ENCODE measurements at places on chromosomes 4 and X. TPM values are rescaled to one million over a fixed set of nuclear protein-coding genes. Genes with fewer than 3 reads are reported as not detected.

- DNase-seq, result no peak
- H3K27me3 ChIP-seq, result no peaks in the 10 kb centered on the region
- H3K36me3 ChIP-seq, result no peaks in the 10 kb centered on the region
- H3K4me3 ChIP-seq, result no peak overlapping the region
- no peaks in the 10 kb centered on the region for H3K4me1 ChIP-seq
- no peak overlapping the region for H3K27ac ChIP-seq
Measured at GRCh38 chr4:124873361-124874171, 161.0 kb upstream of the ANKRD50 start.

DNA sequence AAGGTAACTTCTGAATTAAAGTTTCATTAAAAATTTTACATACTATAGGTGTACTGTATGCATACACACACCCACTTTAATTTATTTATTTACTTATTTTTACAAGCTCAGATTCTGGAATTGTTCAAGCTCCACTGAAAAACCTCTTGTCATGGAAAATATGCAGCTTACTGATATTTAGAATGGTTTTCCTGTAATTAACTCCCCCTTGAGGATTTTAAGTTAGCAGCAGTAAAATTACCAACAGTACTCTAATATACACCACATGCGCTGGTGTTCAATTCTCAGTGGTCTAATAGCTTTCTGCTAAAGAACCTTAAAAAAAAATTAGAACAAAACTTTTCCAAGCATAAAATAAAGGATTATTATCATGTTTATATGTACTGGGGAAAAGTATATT is 12.0 kb downstream of the MAB21L2 start:
- no peak overlapping the region for H3K4me3 ChIP-seq
- DNase-seq, result no peak
- no peaks in the 10 kb centered on the region for H3K27me3 ChIP-seq
- no peak overlapping the region for H3K27ac ChIP-seq
- H3K36me3 ChIP-seq, result no peaks in the 10 kb centered on the region
- no peaks in the 10 kb centered on the region for H3K4me1 ChIP-seq

DNA sequence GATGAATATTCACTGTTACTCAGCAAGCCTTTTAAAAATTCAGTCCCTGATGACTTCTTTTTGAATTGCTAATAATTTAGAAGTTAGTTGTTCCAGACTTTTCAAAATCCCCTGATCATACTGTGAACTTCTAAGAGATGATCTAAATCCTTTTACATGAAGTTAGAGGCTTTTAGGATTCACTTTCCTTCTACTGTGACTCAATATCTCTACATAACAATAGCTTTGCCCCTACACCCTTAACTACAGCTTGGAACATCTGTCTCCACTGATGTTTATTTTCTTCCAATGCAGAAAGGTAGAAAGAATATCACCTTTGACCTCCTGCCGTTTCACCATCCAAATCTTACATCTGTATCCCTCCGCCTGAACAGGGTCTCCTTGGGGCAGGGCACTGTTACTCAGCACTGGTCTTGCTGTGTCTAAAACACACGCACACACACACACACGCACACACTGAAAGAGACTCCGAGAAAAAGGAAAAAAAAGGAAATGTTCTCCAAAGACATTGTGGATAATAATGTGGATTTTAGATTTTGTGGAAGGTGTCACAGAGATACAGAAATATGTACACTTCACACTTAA is 111.6 kb upstream of the GPRIN3 start:
- no peaks in the 10 kb centered on the region for H3K4me1 ChIP-seq
- no peak for DNase-seq
- no peaks in the 10 kb centered on the region for H3K36me3 ChIP-seq
- no peak overlapping the region for H3K27ac ChIP-seq
- no peaks in the 10 kb centered on the region for H3K27me3 ChIP-seq
- no peak overlapping the region for H3K4me3 ChIP-seq

DNA sequence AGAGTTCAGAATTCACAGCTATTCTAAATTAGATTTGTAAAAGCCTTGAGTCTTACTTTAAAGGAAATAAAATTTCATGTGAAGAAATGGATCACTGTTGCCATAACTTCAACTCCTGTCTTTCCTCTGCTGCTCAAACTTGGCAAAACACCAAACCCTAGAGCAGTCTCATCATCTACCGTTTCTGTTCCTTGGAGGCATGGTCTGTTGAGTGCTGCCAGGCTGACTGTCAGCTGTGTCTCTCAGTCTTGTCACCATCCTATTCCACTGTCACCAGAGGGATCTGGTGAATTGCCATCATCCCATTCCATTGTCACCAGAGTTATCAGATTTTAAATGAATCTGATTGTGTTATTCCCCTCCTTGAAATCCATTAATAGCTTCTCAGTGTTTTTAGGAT is 55.6 kb downstream of the STIM2 start:
- H3K36me3 ChIP-seq, result peaks cover 4% of the 10 kb centered on the region
- H3K27me3 ChIP-seq, result no peaks in the 10 kb centered on the region
- DNase-seq, result no peak
- H3K27ac ChIP-seq, result no peak overlapping the region

- H3K36me3 ChIP-seq, result no peaks in the 10 kb centered on the region
- H3K27ac ChIP-seq, result no peak overlapping the region
- H3K4me3 ChIP-seq, result no peak overlapping the region
Measured at GRCh38 chr4:105025263-105026017, 121.2 kb upstream of the TET2 start.

- no peak overlapping the region for H3K27ac ChIP-seq
- DNase-seq, result no peak
- no peaks in the 10 kb centered on the region for H3K27me3 ChIP-seq
- H3K36me3 ChIP-seq, result no peaks in the 10 kb centered on the region
- H3K4me3 ChIP-seq, result no peak overlapping the region
Measured at GRCh38 chr4:169948271-169948670, 77.9 kb downstream of the MFAP3L start.

The FAM47E gene
- 5.8 TPM for total RNA-seq
